CD4-positive, alpha-beta T cell treated with Interleukin-15 for 4 hours (primary cell): ENCODE measurements at places on chromosomes 1 and 21.

DNA sequence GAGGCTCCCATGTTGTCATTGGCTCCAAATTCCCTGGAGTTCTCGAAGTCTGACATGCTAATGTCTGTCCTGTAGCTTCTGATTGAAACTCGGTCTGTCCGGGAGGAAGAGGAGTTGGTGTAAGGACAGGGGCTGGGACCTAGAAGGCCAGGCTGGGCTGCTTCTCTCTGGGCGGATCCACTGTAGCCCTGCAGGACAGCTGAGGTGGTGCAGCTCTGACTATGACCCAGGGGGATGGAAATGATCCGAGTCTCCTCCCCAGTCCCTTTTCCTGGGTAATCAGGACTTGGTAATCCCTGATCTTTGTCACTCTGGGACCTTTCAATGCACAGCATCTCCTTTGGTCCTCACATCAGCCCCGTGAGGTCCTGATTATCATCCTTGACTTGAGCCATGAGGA is 10.0 kb upstream of the FCMR start:
- DNase-seq = no peak

GRCh38 chr1:204293605-204294337 is 66.0 kb downstream of the PLEKHA6 start:
- DNase-seq = no peak

DNA sequence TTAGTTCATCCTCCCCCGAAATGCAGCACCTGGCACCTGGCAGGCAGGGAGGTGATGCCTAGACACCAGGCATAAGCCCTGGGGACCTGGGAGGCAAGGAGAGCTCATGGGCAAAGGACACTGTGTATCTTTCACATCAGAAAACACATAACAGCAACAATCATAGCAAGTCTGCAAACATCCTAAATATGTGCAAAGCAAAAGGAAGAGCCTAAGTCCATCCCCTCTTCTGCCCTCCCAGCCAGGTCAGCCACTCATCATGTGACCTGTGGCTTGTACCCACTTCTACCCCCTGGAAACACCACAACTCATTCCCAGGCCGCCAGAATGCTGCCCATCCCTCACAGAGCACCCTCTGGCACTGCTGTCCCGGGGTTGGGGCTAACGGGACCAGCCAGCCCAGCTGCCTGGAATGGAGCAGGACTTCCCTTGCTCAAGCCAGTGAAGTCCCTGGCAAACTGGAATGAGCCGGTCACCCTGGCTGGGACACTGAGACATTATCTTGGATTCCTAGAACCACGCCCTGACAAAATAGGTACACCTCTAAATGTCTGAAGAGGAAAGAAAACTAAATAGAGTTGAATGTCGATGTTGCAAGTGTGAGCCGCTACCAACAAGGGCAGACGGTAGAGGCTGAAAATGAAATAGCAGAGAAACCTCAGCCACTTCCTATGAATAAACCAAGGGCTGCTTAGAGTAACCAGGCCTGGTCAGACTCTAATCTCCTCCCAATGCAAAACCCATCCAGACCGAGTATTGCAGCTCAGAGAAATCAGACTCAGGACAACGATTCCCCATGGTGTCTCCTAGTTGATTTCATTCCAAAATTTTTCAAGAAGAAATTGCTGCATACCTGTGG is 29.4 kb downstream of the TMPRSS2 start:
- DNase-seq = no peak

DNA sequence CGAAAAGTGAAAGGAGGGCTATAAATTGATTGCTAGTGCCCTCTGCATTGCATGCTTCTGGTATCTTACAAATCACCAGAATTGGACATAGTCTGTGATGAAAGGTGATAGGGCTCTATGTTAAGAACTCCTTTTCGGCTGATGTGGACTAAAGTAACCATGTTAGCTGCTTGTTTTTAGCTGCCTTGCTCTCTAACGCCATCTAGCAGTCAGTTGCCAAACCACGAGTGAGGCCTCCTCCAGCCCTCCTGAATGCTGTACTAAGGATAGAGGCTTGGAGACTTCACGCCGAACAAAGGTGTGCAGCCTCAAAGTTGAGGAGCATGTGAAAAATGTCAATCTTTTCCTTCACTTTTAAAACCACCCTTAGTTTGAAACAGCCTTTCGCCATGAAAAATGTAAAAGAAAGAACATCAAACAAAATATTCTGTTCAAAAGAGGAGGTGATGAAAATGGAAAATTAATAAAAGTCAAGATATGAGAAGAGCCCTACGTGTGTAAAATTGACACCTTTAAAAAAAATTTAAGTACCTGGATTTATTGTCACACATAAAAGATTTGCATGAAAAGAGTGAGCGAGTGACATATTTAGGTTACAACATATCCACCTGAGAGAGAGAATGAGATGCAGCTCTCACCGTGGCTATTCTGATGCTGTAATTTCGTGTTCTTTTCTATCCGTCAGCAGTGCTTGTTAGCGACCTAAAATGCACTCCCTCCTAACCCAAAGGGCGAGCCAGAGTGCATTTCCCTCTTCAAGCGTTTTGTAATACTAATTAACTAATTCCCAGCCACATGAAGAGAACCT is 8.1 kb downstream of the LRRC53 start:
- peak; percentile 29 for DNase-seq

GRCh38 chr1:47817861-47818260 is 179.3 kb downstream of the TRABD2B start:
- DNase-seq = no peak

GRCh38 chr1:17068789-17069188 is 15.0 kb upstream of the SDHB start:
- no peak for DNase-seq

DNA sequence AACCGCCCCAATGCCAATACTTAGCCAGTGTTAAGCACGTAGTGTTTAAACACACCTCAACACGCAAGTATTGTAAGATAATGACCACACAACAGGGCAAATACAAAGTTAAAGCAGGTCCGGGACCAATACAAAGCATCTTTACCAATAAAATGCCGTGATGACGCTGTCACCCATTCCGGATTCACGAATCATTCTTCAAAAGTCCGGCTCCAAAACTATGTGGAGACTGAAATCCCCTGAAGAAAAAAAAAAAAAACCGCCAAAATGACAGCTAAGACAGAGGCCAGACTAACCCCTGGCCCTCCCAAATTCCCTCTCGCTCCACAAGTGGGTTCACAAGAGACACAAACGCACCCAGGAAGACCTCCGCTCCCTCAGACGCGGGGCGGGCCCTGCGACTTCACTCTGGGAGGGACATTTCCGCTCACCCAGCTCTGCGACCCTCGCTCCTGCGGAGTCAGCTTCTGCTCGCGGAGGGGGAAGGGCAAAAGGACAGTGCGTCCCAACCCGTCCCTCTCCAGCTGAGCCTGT is 625 bp upstream of the DARS2 start:
- no peak for DNase-seq

- no peak for DNase-seq
These were observed 479.5 kb downstream of the PLPP3 start for GRCh38 chr1:56099766-56100265.

- no peak for DNase-seq
These were observed 570 bp upstream of the PEX10 start for GRCh38 chr1:2412773-2413494.

DNA sequence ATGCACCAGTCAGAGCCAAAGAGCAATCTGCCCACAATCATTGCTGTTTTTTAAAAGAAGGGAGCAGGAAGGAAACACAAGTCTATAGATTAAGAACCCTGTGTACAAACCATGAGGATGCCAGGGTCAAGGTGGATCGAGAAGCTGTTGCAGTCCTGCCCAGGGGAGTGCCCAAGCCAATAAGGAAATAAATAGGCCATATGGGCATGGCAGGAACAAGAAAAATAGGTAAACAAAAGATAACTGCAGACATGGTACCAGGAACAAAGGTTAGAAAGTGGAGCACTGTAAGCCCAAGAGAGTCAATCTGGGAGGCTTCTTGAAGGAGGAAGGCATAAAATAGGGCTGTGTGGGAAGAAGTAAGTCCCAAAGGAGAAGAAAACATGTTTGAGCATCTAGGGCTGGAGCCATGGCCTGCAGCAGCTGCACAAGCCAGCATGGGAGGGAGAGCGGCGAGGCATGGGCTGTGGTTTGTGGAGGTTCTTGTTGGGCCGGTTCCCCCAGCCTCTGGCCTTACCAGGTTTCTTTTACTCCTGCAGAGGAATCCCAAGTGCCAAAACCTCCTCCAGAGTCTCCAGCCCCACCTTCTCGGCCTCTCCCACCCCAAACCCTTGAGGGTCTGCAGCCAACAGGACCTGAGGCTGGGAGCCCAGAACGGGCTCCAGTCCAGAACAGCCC is 13.6 kb downstream of the INAVA start:
- DNase-seq = no peak

GRCh38 chr1:3586986-3587759 is 24.1 kb downstream of the MEGF6 start:
- DNase-seq = no peak

GRCh38 chr1:204692841-204693356 is 7.4 kb upstream of the LRRN2 start:
- DNase-seq = no peak

DNA sequence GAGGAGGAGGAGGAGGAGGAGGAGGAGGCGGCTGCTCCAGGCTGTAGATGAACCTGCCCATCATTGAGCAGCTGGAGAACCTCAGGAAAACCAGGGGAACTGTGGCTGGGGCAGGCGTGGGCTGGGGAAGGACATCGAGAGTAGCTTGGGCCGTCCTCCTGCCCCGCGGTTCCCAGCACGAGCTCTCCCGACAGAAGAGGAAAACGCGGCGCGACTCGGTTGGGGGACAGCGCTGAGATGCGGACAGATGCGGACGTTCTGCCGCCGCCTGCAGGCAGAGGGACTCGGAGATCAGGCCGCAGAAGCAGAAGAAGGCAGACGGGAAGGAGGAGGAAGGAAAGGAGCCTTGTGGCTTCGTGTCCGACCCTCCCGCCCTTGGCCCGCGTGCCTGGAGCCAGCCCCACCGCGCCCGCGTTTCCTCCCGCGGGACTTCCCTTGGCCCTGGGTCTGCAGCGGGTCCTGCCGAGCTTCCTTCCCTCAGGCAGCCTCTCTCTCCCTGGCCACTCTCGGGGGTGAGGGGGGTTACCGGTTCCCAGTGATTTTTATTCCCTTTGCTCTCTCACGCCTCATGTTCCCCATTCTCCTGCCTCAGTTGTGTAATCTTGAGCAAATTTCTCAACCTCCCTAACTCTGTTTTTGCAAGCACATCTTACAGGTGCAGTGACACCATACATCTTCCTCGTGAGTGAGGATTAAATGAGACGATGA is 1.7 kb upstream of the TNFRSF9 start:
- peak; percentile 36 for DNase-seq

DNA sequence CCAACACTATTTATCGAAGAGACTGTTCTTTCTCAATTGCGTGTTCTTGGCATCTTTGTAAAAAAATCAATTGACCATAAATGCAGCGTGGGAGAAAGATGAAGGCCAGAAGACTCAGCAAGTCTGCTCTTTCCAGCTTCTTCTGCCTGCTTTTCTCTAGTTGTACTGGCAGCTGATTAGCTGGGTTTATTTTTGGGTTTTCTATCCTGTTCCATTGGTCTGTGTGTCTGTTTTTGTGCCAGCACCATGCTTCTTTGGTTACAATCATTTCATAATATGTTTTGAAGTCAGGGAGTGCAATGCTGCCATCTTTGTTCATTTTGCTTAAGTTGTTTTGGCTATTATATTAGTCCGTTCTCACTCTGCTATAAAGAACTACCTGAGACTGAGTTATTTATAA is 201.8 kb upstream of the B3GALT2 start:
- no peak for DNase-seq

DNA sequence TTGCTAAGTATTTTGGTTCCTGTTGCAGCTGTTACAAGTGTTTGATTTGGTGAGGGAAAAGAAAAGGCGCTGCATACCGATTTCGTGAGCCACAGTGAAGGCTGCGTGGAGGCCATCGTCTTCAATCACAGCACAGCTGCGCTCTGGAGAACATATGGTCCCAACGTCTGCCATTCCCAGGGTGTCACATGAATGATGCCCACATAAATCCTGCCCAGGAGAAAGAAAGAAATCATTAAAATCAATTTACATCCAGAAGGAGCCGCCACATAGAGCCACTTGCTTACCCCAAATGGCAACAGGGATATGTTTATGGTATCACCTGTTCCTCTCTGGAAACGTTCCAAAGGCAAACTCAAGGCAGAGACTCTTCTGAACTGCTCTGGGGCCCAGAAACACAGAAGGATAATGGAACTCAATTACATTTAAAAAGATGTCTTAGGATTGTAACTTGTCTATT is 12.2 kb downstream of the ADAMTS5 start:
- no peak for DNase-seq

GRCh38 chr1:76951153-76951552 is 83.9 kb downstream of the ST6GALNAC5 start:
- no peak for DNase-seq

GRCh38 chr1:222026280-222026679 is 284.4 kb upstream of the DUSP10 start:
- no peak for DNase-seq

- DNase-seq = no peak
These were observed 174.4 kb upstream of the FGGY start for GRCh38 chr1:59122527-59122926.

GRCh38 chr1:181894439-181894859 is 167.1 kb downstream of the ZNF648 start:
- no peak for DNase-seq

DNA sequence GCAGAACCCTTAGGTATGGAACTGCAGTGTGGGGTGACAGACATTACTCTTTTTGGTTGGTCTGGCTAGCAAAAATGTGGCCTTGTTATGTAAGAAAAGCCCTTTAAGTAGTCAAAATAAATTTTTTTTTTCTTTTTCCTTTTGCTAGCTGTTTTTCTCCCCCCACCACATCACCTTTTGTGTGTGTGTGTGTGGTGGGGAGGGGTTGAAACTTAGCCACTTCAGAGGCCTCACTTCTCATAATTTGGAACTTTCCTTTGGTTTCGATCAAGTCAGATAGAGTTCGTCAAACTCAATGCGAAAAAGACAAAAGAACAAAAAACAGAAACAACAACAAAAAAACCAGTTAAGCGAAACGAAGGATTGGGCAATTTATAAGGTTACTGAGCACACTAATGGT is 1.9 kb upstream of the PRMT2 start:
- DNase-seq = peak; percentile 59

GRCh38 chr1:164504749-164505148 is 54.2 kb upstream of the PBX1 start:
- DNase-seq = no peak

DNA sequence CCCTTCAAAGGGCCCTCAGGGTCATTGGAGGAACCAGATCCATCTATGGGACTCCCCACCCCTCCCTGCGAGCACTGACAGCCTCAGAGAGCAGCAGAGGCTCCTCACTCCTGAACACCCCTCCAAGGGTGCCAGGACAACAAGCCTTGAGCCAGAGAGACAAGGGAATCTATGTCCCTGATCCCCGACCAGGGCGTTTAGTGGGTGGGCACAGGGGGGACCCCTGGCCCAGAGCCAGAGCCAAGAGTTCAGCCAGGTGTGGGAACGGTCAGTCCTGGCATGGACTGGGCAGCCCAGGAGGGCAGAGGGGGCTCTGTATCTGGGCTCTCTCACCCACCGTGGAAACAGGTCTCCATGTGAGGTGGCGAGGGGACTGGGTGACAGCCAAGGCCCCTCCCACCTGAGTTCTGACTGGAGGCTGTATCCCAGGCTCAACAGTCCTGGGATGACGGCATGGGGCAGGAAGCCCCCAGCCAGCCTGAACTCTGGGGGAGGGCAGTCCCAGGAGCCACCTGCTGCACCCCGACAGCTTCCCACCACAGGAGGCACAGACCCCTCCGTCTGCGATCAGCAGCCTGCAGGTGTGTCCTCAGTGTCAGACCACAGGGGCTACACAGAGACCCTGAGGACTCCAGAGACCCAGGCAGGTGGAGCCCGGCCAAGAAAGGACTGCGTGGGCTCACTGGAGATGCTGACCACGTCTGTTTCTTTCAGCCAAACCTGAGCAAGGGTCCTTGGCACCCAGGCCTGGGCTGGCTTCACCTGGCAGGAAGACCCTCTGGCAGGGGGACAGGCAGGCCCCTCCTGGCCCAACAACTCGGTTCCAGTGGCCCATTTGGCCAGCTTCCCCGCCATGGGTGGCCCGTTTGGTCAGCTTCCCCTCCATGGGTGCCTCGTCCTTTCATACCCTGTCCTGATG is 11.2 kb upstream of the SRARP start:
- DNase-seq = no peak
